ENCODE measurements at places on chromosomes 12 and 14.

GRCh38 chr12:55061024-55061423, 41.2 kb downstream of the NEUROD4 start:
- no peak for DNase-seq

GRCh38 chr12:57547288-57548012, 458 bp upstream of the DCTN2 start:
- no peak for DNase-seq

DNA sequence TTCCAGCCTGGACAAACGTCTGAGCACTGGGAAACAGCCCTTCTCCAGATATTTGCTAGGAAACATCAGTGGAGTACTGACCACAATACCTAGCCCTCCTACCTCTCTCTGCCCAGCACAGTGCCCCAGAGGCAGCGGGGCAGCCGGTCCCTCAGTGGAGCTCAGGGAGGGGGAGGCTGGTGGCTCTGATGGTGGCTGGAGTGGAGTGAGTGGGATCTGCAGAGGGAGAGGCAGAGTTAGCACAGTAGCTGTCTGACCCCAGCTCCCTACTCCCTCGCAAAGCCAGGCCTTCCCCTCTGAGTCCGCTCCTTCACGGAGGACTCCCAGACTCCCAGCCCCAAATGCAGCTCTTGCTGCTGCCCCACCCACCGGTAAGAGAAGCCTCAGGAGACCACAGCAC, 30.0 kb downstream of the NCKAP5L start:
- no peak for DNase-seq

- DNase-seq = no peak
Measured at GRCh38 chr12:116306506-116306905, 29.0 kb upstream of the MED13L start.

DNA sequence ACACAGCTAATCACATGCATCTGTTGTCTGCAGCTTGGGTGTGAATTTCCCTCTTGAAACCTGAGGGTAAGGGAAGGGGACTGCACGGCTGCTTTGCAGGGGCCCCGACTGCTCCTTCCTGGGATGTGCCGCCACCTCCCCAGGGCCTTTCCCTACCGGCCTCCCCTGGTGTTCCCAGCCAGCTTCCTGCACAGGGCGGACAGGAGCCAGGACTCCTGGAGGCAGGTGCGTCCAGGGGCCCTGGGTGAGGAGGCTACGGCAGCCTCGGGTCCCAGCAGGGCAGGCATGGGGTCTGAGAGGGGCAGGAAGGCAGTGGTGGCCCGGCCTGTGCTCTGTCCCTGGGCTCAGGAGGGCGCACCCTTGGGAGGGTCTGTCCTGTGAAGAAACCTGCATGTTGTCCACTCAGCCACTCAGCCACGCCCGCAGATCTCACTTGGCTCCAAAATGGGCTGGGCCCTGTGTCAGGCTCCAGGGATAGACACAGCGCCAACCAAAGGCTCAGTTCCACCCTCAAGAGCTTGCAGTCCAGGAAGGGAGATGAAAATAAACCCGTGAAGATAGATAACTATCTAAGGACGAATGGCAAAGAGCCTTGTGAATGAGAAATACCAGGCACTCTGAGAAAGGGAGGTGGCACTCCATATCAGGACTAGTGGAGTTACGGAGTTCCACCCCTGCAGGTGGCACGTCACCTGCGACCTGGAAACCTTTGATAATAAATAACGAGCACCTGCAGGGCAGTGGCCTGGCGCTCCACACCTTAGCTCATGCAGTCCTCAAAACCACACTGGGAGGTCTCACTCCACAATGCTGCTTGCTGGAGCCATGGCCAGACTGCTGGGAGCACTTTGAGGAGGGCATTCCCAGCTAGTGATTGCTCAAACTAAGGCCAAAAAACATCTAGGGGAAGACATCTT, 427.4 kb downstream of the AACS start:
- DNase-seq = no peak

DNA sequence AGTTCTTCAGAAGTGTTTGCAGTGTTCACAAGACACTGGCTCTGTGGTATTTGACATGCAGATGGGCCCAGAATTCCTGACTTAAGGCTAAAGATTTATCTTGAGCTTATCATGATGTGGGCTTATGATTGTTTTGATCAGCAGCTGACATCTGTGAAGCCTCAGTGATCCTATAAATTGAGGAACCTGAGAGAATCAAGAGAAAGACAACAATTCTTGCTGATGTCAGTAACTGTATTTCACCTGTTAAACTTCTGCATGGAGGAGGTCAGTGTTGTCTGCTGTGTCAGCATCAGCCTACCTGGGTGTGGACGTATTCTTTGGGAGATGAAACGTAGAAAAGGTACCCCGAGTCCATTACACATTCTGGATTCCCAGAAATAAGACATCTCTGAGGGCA, 33.3 kb downstream of the TRAF3 start:
- no peak for DNase-seq

- DNase-seq = no peak
Measured at GRCh38 chr12:91017043-91017442, 12.3 kb upstream of the EPYC start.

DNA sequence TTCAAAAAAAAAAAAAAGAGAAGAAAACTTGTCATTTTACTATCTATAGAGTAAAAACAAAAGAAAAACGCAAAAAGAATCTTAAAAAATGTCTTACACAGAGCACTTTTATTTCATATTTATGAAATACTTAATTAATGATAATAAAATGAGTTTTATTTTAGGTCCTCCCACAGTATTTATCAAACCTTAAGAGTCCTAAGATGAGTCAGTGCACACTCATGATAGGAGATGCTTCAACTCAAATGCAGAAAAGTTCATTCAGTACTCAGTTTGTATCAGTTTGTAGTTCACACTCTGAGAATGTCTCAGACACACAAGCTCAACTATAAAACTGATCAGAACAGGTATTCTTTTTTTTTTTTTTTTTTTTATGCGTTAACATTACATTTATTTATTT, 41.7 kb downstream of the TRIM9 start:
- DNase-seq = no peak

DNA sequence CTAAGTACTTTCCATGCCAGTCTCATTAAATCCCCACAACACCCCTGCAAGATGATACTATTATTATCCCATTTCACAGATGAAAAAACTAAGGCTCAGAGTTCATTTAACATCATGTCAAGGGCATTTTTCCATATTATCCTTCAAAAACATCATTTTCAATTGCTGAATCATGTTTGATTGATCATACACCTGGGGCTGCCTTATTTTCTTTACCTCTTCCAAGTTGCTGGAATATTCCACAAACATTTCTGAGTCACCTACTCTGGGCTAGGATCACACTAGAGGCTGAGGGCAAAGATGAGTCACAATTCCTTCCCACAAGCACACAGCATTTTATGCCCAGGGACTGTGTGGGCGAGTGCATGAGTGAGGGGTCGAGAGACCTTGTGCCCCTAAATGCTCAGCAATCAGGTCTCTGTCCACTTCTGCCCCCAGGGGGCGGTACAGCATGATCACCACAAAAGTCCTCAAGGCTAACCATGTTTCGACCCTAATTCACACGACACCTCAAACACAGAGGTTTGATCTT, 14.1 kb upstream of the TMEM119 start:
- DNase-seq = no peak

DNA sequence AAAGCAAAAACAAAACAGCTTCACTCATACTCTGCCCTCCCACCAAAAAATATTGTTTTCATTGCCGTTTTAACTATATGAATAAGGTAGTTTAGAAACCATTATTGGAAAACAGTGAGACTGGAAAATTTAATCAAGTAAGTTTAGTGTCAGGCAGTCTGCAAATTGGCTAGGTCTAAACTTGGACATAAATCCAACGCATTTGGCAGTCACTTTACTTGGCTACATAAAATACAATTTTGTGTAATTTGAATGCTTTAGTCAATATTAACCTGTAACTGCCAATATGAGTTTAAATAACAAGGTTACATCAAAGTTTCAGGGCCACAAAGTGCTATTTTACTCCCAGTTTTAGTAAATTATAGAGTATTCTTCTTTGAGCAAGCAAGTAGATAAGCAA, 202.3 kb upstream of the SLC38A2 start:
- no peak for DNase-seq

GRCh38 chr12:107111314-107111713, 18.0 kb upstream of the CRY1 start:
- DNase-seq = no peak

- DNase-seq = no peak
Measured at GRCh38 chr12:81136519-81136918, 58.6 kb downstream of the ACSS3 start.

DNA sequence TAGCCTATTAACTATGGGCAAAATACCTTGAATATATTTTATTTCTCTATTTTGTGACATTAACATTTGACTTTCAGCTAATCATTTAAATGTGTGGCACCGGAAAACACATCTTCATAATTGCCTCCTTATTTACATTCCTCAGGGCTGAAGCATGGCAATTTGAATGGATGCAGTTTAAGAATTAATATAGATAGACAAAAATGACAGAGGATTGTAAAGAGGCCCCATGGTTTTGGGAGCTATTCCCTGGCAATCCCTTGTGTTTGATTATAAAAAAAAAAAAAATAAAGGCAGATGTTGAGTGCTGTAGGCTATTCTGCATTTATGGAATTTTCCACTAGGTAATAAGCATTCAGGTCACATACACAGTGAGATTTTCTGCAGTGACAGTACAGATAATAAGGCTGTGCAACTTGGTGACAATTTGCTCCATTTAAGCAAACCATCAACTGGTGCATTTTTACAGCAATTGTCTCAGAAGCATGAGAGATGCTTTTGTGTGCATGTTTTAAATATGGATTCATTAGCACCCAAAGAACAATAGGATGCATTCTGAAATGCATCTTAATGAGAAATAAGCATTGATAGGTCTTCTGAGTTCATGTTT, 123.2 kb upstream of the SLC38A4 start:
- no peak for DNase-seq

GRCh38 chr12:105555556-105556295, 225.2 kb downstream of the C12orf75 start:
- no peak for DNase-seq

DNA sequence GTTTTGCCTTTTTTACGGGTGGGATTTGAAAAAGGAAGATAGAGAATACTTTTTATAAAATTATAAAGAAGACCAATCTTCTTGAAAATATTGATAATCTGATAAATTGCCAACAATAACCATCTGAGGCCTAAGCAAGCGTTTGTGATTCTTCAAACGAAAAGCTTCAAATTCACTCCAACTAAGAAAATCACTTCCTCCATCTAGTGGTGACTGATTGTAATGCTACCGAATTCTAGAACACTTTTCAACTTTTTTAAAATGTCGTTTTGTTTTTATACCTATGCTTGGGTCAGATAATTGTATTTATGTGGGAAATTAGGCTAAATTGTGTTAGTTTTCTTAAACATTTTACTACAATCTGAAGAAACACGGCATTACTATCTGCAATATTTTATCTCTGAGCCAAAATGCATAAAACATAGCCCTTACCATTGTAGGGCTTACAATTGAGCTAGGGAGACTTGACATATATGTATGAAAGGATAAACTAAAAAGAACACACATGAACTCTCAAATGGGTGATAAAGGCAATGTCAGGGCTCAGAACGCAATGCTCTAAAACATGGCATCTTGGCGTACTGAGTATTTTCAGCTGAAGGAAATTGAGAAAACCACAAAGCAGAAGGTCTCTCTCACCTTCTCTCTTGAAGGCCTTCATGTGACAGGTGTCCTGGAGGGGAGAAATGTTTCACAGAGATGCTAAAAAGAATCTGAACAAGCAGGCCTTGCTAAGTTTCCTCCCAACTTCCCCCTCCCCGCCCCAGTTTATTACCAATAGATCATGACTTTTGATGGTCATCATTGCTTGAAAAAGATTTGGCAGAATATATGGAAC, 36.8 kb upstream of the G2E3 start:
- DNase-seq = no peak

DNA sequence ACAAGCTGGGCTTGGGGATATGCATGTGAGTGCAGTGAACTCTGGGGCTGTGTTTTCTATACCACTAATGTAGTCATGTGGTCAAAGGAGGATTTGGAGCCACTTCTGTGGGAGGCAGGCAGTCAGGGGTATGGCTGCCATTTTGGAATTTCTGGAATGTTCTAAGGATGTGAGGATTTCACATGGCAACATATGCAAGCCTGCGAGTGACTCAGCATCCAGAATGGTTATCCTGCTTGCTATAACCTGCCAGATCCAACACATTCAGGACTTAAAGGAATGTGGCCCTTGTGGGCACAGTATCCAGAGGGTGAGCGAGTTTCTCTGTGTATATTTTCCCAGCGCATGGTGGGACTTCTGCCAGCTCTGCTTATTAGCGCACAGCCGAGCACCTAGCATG, 249.2 kb upstream of the PWP1 start:
- DNase-seq = no peak

GRCh38 chr12:109711596-109712461, 1.8 kb upstream of the FAM222A start:
- DNase-seq = no peak

GRCh38 chr14:102235275-102235897, 69.6 kb downstream of the MOK start:
- DNase-seq = no peak

- DNase-seq = peak; percentile 40
Measured at GRCh38 chr12:55966408-55967281, at the start of gene CDK2. TSS of gene CDK2 (plus strand) at chr12:55966830. CDS start at chr12:55967009, 179 bp downstream.

GRCh38 chr12:54418441-54419087, 502 bp downstream of the ITGA5 start:
- DNase-seq = no peak

DNA sequence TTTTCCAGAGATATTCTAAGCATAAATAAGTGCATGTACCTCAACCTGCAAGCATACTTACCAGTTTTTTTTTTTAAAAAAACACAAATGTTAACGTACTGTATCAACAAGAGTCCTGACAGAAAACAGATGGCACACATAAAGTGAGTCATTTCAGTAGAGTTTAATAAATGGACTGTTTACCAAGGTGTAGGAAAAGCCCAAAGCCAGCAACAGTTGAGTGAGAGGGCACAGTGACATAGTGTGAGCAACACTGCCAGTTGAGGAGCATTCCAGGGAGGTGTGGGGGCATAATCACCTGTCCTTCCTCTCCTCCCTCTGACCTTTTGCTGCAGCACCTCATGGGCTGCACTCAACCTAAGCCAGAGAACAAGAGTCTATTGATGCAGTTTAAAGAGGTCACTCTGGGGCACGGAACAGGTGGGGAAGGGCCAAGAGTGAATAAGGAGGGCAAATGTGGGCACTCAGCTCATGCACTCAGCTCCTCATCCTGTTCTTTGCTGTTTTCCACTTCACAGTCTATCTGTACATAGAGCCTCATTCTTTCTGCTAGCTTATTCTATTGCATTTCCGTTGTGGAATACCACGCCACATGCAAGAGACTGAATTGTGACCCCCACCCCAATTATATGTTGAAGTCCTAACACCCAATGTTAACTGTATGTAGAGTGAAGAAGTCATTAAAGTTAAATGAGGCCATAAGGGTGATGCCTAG, 29.3 kb downstream of the DHRS2 start:
- DNase-seq = no peak

- DNase-seq = no peak
Measured at GRCh38 chr12:89216211-89216952, 135.9 kb downstream of the DUSP6 start.

DNA sequence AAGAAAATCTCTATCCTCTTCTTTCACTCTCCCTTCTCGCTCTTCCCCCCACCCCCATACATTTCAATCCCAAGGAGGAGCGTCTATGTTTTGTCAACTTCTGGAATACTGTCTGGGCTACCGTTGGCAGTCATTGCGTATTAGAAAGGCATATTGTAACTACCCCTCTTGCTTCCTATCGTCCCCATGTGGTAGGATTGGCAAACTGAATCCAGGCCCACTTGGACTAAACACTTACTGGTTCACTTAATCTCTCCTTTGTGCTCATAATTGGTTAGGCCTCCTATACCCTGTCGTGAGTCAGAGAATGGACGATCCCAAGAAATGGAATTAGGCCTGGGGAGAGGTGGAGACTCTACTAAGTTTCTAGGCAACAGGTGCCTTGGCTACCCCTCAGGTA, 68.8 kb upstream of the SLC8A3 start:
- no peak for DNase-seq

GRCh38 chr14:21084396-21084795, 14.1 kb downstream of the ZNF219 start:
- no peak for DNase-seq

Measured in esophagus squamous epithelium (tissue), 5 donors.